ENCODE measurements at places on chromosomes 6 and 20.

DNA sequence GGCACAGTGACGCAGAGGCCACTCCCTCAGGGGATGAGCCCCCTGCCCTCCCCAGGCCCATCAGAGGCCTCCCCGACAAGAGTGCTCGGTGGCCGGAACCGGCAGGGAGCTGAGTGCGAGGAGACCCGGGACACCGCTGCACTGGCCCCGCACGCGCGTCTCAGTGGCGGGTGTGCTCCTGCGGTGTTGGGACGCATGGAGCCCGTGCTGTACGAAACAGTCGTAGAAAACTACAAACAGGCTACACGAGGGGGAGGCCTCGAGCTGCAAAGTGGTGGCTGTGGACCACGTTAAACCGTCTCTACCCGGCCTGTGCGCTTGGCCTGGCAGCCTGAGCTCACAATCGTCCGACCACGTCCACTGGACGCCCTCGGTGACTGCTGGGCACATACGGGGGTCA, 40.2 kb upstream of the FNDC1 start:
- no peaks in the 10 kb centered on the region for H3K36me3 ChIP-seq
- no peaks in the 10 kb centered on the region for H3K4me1 ChIP-seq
- no peak overlapping the region for H3K4me3 ChIP-seq
- H3K27ac ChIP-seq, result no peak overlapping the region
- DNase-seq, result no peak

DNA sequence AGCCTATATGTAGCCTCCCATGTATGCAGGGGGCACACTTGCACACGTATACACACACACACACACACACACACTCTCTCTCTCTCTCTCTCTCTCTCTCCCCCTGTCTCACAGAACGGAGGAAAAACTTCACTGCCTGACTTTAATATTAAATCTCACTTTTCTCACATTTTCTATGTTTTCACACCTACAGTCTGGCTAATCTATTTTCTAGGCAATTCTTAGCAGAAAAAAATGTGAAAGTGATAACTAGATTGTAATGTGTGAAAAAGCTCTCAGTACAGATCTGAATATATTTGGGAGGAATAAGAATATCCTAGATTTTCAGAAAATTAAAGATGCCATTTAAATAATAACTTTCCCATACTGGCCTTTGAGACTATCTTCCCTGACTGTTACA, 120.9 kb downstream of the MCHR2 start:
- no peaks in the 10 kb centered on the region for H3K4me1 ChIP-seq
- no peak for DNase-seq
- peaks cover 48% of the 10 kb centered on the region for H3K27me3 ChIP-seq
- no peak overlapping the region for H3K4me3 ChIP-seq

DNA sequence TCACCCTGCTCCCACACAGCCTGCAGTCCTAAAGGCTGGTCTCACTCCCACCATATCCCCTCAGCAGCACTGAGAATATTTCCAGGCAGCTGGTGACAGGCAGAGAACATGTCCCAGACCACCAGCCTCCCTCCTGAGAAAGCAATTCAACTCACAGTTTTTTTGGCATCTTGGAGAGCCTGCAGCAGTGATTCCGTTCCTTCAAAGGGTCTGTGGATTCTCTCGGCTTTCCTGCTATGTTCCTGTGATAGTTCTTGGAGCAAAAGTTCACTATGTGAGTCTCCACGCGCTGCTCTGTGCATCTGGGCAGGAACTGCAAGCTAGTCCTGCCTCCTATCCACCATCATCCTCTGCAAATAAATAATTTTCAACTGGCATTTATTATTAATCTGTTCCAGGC, 448.3 kb upstream of the HSF2 start:
- no peaks in the 10 kb centered on the region for H3K36me3 ChIP-seq
- H3K4me3 ChIP-seq, result no peak overlapping the region

DNA sequence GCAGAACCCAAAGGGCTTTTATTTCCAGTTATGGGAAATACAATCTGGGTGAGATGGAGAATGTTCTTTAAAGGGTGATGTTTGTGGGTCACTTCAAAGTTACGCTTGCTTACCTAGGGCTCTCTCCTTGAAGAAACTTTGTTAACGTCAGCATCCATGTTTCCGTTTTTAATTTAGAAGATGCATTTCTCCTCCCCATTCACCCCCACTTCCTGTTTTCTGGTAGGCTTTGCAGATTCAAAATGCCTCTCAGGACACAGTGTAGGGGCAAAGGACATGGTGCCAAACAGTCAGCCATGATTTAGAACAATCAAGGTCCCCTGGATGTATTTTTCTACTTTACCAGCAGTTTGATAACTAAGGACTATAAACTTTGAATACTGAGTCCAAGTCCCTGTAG, 49.5 kb downstream of the RPS12 start:
- H3K27me3 ChIP-seq, result peaks cover 3% of the 10 kb centered on the region
- H3K27ac ChIP-seq, result no peak overlapping the region
- H3K4me1 ChIP-seq, result peaks cover 15% of the 10 kb centered on the region
- H3K4me3 ChIP-seq, result no peak overlapping the region

DNA sequence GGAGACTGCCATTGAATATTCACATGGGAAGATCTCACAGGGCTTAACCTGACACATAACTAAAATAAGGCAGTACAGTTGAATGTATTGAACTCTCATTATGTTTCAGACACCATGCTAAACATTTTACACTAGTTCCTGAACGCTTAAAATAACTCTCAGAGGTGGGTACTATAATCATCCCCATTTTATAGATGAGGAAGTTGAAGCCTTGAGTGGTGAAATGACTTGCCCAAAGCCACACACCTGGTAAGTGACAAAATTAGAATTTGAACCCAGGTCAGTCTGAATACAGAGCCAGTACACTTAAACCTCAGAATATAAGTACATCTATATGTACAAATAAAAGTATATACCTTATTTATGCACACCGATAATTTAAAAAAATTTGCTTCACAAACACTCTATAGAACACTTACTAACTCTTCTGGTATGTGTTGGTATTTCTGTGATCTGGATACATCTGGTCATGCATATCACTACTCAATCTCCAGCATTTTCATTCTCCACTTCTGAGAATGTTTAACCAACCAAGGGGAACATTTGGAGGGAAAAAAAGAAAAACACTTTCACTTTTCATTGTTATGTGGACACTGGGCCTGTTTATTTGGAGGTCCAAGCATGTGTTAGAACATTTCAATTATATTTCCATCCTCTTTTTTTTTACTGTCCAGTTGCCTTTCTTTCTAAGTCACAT, 4.6 kb upstream of the BICRAL start:
- H3K27me3 ChIP-seq, result no peaks in the 10 kb centered on the region
- no peak overlapping the region for H3K4me3 ChIP-seq
- H3K27ac ChIP-seq, result peak overlapping the region; percentile 55
- no peaks in the 10 kb centered on the region for H3K36me3 ChIP-seq
- peaks cover 29% of the 10 kb centered on the region for H3K4me1 ChIP-seq
- no peak for DNase-seq

GRCh38 chr6:16060039-16060438, 68.8 kb upstream of the MYLIP start:
- H3K27ac ChIP-seq, result no peak overlapping the region
- H3K36me3 ChIP-seq, result no peaks in the 10 kb centered on the region

DNA sequence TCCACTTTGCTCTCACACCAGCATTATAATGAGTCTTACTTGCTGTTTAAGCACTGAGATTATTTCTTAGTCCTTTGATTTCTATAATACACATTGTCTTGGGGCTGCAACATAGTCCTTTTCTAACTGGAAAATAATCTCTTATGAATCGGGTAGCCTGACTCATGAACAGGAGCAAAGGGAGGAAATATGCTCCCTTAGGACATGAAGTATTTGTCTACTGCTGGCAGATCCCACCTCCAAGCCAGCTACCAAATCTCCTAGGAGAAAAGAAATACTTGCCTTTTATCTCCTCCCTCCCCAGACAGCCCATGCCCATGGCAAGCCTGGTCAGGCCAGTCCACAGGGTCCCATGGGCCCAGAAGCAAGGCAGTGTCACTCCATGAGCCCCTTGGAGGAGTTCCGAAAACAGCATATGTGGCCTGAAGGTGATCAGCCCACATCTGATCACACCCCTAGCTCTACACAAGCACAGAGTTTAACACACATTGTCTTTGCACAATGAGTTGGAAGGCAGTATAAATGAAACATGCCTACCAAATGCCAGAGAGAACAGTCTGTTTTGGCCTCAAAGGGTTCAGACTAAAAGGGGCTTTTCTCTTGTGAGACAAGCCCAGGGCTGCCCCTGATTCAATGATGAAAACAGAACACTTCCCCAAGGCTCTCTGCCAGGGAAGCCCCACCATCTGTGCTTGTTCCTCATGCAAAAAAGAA, 37.1 kb upstream of the SLC4A11 start:
- no peak for DNase-seq
- H3K27me3 ChIP-seq, result no peaks in the 10 kb centered on the region
- no peak overlapping the region for H3K4me3 ChIP-seq
- peaks cover 20% of the 10 kb centered on the region for H3K36me3 ChIP-seq
- H3K4me1 ChIP-seq, result no peaks in the 10 kb centered on the region

GRCh38 chr6:166501246-166501645, 85.2 kb downstream of the RAMACL start:
- H3K4me3 ChIP-seq, result no peak overlapping the region
- no peak overlapping the region for H3K27ac ChIP-seq
- H3K36me3 ChIP-seq, result peaks cover 18% of the 10 kb centered on the region
- DNase-seq, result no peak
- H3K4me1 ChIP-seq, result peaks cover 10% of the 10 kb centered on the region

DNA sequence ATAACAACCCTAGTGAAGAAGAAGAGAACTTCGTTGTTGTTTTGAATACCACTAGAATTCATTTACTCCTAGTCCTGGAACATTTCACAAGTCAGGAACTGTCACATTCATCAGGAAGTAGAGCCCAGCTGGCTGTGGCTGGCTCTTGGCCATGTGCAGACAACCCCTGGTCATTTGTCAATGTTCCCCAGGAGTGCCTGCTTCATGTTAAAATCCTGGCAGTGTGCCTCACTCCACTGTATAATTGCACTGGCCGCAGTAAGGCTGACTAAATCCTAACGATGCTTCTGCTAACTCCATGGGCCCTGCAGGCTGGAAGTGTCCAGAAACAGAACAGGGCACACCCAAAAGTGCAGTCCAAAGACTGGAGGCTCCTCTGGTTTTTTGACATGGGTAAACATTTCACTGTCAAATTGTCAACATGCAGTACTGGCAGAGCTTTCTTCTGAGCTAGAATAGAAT, 41.5 kb upstream of the ADGRF1 start:
- no peaks in the 10 kb centered on the region for H3K27me3 ChIP-seq
- H3K27ac ChIP-seq, result peak overlapping the region; percentile 35
- DNase-seq, result peak; percentile 70
- H3K4me1 ChIP-seq, result peaks cover 25% of the 10 kb centered on the region
